ENCODE measurements at places on chromosomes 4 and X. TPM values are rescaled to one million over a fixed set of nuclear protein-coding genes. Genes with fewer than 3 reads are reported as not detected.

The TMPRSS11A gene
- not detected for total RNA-seq

The ANXA10 gene
- total RNA-seq = 26.9 TPM

The RASL11B gene
- total RNA-seq = 0.19 TPM

The SPATA18 gene
- total RNA-seq = 0.28 TPM

The NDNF gene
- 0.05 TPM for total RNA-seq

The RGN gene
- 27.8 TPM for total RNA-seq

DNA sequence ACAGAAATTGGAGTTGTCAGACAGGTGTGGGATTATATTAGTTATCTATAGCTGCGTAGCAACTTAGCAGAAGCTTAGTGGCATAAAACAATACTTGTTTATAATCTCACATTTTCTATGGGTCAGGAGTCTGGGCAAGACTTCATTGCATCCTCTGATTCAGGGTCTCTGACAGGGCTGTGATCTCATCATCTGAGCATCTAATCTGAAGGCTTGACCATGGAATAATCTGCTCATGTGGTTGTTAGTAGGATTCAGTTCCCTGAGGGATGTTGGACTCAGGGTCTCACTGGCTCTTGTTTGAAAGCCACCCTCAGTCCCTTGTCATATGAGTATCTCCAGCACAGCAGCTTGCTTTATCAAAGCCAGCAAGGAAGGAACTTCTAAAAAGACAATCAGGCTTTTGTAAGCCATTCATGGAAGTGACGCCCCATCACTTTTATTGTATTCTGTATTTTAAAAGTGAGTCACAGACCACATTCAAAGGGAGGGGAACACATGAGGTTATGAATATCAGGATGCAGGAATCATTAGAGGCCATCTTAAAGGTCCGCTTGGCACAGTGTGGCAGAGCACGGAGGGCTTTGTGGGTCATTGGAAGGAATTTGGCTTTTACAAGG, 37.2 kb upstream of the FAM9B start:
- H3K4me3 ChIP-seq = no peak overlapping the region
- H3K4me1 ChIP-seq = no peaks in the 10 kb centered on the region
- no peaks in the 10 kb centered on the region for H3K36me3 ChIP-seq
- H3K27me3 ChIP-seq = no peaks in the 10 kb centered on the region

- no peaks in the 10 kb centered on the region for H3K4me1 ChIP-seq
- H3K27me3 ChIP-seq = no peaks in the 10 kb centered on the region
- no peak overlapping the region for H3K27ac ChIP-seq
- no peak overlapping the region for H3K4me3 ChIP-seq
- H3K36me3 ChIP-seq = no peaks in the 10 kb centered on the region
- DNase-seq = no peak
These were observed 111.7 kb downstream of the LINC00632 start for GRCh38 chrX:140821280-140821679.

- H3K4me1 ChIP-seq = no peaks in the 10 kb centered on the region
- no peak overlapping the region for H3K27ac ChIP-seq
- no peak for DNase-seq
- no peaks in the 10 kb centered on the region for H3K36me3 ChIP-seq
- no peak overlapping the region for H3K4me3 ChIP-seq
- H3K27me3 ChIP-seq = no peaks in the 10 kb centered on the region
These were observed 289.7 kb downstream of the SHOX start for GRCh38 chrX:920234-920799.

GRCh38 chr4:154462081-154462810, 29.4 kb downstream of the DCHS2 start:
- DNase-seq = no peak
- H3K4me3 ChIP-seq = no peak overlapping the region
- no peak overlapping the region for H3K27ac ChIP-seq
- H3K4me1 ChIP-seq = no peaks in the 10 kb centered on the region

DNA sequence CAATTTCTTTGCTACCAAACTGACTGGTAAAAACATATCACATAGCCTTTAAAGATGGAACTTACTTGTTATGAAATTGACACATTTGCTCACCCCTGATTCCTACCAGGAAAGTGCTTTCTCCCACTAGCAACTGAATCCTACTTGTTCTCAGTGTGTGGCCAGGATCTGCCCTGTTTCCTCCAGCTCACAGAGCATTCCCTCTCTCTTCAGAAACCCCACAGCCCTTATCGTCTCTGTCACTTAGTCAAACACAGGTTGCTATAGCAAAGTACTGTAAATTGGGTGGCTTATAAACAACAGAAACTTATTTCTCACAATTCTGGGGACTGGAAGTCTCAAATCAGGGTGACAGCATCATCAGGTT, 265.2 kb upstream of the BOD1L1 start:
- H3K4me1 ChIP-seq = no peaks in the 10 kb centered on the region
- no peak overlapping the region for H3K27ac ChIP-seq
- H3K4me3 ChIP-seq = no peak overlapping the region
- H3K27me3 ChIP-seq = no peaks in the 10 kb centered on the region
- H3K36me3 ChIP-seq = no peaks in the 10 kb centered on the region

DNA sequence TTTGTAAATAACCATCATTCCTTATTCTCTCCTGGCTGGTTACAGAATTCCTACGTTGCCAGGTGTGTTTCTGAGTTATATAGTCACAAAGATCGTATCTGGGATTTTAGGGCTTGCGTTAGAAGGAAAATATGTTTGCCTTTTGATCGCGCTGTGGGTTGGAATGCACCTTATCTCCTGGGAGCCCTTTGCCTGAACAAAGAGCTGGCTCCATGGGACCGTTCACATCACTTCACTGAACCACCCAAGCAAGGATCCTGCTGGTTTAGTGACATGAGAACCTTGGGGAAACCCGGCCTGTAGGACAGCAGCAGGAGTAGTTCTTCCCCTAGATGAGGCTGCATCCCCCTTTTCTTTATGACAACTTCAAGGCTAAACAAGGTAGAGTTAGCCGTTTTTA, 51.6 kb downstream of the RS1 start:
- no peak for DNase-seq
- no peaks in the 10 kb centered on the region for H3K4me1 ChIP-seq
- H3K36me3 ChIP-seq = peaks cover 2% of the 10 kb centered on the region
- no peaks in the 10 kb centered on the region for H3K27me3 ChIP-seq
- no peak overlapping the region for H3K4me3 ChIP-seq
- H3K27ac ChIP-seq = no peak overlapping the region

- DNase-seq = no peak
- H3K36me3 ChIP-seq = no peaks in the 10 kb centered on the region
- no peak overlapping the region for H3K27ac ChIP-seq
- H3K27me3 ChIP-seq = no peaks in the 10 kb centered on the region
- no peaks in the 10 kb centered on the region for H3K4me1 ChIP-seq
These were observed 12.3 kb upstream of the IL21 start for GRCh38 chr4:122633211-122633610.

GRCh38 chrX:75156531-75156945, 455 bp upstream of the ABCB7 start:
- H3K27me3 ChIP-seq = no peaks in the 10 kb centered on the region
- peak overlapping the region; percentile 84 for H3K27ac ChIP-seq
- H3K36me3 ChIP-seq = no peaks in the 10 kb centered on the region
- H3K4me1 ChIP-seq = peaks cover 5% of the 10 kb centered on the region

GRCh38 chrX:25548811-25549210, 533.0 kb upstream of the ARX start:
- DNase-seq = no peak
- no peaks in the 10 kb centered on the region for H3K4me1 ChIP-seq
- peaks cover 2% of the 10 kb centered on the region for H3K27me3 ChIP-seq

DNA sequence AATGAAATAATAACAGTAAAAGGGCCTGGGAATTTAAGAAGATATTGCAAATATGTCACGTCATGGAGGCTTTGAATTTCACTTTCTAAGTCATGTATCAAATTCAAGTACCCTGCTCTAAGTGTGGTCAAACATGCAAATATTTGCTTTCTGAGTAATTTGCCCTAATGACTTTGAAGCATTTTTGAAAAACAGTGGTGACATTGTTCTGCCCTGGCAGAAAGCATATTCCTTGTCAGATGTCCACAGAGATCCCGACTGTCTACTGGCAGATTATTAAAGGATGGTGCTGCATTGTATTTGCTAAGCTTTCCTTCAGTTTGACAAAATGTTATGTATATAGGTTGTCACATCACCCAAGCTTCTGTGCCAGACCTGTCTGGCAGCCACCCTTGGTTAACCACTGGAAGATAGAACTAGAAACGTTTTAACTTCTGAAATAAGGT, 92.5 kb downstream of the ANK2 start:
- peak overlapping the region; percentile 3 for H3K4me3 ChIP-seq
- H3K27ac ChIP-seq = peak overlapping the region; percentile 17
- DNase-seq = no peak
- H3K36me3 ChIP-seq = no peaks in the 10 kb centered on the region

GRCh38 chr4:38696697-38697096, 32.7 kb downstream of the KLF3 start:
- peaks cover 50% of the 10 kb centered on the region for H3K36me3 ChIP-seq
- no peaks in the 10 kb centered on the region for H3K27me3 ChIP-seq
- no peak overlapping the region for H3K27ac ChIP-seq
- no peak for DNase-seq
- no peak overlapping the region for H3K4me3 ChIP-seq

DNA sequence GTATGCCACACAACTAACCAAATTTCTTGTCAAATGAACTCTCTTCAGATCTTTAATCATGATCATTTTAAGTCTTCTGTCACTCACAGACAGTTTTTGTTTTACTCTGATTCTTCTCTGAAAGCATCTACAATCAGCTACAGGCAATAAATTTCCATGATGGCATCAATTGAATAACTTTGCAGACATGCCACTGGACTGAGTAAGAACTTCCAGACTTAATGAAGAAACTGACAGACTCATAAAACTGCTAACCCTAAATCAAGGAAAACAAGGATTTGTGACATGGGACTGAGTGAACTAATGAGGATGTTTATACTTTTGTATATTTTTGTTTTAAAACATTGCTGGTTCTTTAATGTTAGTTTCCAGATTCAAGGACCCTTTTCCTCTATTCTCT, 5.5 kb upstream of the PPP1R2C start:
- H3K4me3 ChIP-seq = no peak overlapping the region
- H3K27ac ChIP-seq = no peak overlapping the region
- H3K27me3 ChIP-seq = no peaks in the 10 kb centered on the region
- H3K36me3 ChIP-seq = no peaks in the 10 kb centered on the region
- no peak for DNase-seq
- no peaks in the 10 kb centered on the region for H3K4me1 ChIP-seq

DNA sequence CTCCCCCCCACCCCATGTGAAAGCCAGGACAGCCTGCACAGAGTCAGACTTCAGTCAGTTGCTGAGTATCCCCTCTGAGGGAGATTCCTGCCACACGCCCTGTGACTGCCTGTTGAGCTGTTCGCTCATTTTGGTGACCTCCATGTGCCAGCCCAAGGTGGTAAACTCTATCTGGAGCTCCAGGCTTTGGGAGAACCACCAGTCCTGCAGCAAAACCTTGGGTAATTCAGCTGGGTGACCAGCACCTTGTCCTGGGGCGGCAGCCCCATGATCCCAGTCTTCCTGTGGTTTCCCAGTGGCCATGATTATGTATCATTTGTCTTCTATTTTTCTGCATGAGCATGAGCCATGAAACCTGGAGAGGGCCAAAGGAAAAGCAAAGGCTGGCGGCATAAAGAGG, 73.4 kb downstream of the NBDY start:
- H3K27ac ChIP-seq = peak overlapping the region; percentile 88
- DNase-seq = no peak
- H3K27me3 ChIP-seq = no peaks in the 10 kb centered on the region
- H3K4me3 ChIP-seq = peak overlapping the region; percentile 97

- H3K4me1 ChIP-seq = no peaks in the 10 kb centered on the region
- H3K36me3 ChIP-seq = no peaks in the 10 kb centered on the region
- no peak for DNase-seq
- no peak overlapping the region for H3K4me3 ChIP-seq
These were observed 57.1 kb upstream of the ADGRG2 start for GRCh38 chrX:19179389-19179788.

- no peaks in the 10 kb centered on the region for H3K36me3 ChIP-seq
- H3K4me3 ChIP-seq = no peak overlapping the region
- H3K27ac ChIP-seq = no peak overlapping the region
These were observed 12.1 kb downstream of the DGKK start for GRCh38 chrX:50458483-50458882.

DNA sequence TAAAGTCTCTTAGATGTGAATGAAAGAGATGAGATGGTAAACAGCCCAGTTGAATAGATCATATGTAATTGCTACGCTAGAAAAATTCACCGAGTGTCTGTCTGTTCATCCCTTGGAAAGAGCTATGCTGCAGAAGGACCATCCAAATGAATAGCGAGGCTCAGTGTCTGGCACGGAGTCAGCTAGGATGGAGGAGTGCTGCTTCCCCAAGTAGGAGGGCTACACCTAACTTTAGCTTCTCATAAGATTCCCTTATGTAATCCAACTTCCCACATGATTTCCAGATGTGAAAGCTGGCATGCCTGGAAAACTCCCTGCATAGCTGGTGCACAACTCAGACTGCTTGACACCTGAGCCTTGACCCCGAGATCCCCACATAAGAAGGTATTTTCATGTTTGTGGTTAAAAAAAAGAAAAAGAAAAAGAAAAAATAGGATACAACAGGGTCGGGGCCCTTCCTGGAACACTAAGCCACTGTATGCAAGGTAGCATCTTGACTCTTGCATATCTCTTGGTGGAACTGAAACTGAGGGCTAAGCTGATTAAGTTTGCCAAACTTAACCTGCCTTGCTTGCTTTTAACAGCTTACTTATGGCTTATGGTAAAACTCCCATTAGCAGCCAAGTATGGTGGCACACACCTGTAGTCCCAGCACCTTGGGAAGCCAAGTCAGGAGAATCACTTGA, 82.3 kb downstream of the FREM3 start:
- H3K4me3 ChIP-seq = no peak overlapping the region
- H3K27me3 ChIP-seq = no peaks in the 10 kb centered on the region
- DNase-seq = no peak
- H3K27ac ChIP-seq = no peak overlapping the region
- H3K36me3 ChIP-seq = no peaks in the 10 kb centered on the region

GRCh38 chrX:16882169-16882568, 12.0 kb upstream of the RBBP7 start:
- no peaks in the 10 kb centered on the region for H3K27me3 ChIP-seq
- H3K4me1 ChIP-seq = peaks cover 3% of the 10 kb centered on the region
- H3K27ac ChIP-seq = no peak overlapping the region
- peak overlapping the region; percentile 46 for H3K4me3 ChIP-seq

GRCh38 chrX:128906753-128907152, 616.5 kb downstream of the SMARCA1 start:
- H3K36me3 ChIP-seq = no peaks in the 10 kb centered on the region
- no peak overlapping the region for H3K27ac ChIP-seq
- DNase-seq = no peak
- H3K4me3 ChIP-seq = no peak overlapping the region

DNA sequence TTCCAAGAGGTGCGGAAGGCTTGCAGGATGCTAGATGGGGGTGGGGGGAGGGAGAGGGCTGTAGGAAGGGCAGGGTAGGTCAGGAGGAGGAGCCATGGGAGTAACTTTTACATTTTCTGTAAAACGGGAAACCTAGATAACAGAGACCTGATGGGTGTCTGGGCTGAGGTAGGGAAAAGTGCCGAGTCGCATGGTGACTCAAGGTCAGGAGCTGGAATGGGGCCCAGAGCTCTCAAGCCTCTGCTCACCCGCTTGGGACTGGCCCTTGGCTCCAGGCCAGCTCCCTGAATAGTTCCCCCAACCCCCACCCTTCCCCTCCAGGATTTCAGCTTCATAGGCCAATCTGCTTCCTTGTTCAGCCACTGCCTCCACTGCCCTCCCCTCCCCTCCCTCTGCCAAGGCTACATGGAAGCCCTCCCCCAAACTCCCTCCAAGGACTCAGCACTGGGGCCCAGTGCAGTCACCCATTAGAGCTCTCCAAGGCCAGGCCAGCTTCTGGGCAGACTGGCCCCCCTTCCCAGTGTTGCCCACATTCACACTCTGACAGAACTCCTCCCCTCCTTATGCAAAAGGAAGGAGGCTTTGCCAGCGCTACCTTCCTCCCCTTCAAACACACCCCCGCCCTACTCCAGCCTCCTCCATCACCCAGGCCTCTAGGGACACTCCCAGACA, 43.6 kb downstream of the TSC22D3 start:
- peaks cover 22% of the 10 kb centered on the region for H3K4me1 ChIP-seq
- H3K4me3 ChIP-seq = no peak overlapping the region
- DNase-seq = peak; percentile 40
- no peaks in the 10 kb centered on the region for H3K36me3 ChIP-seq
- peak overlapping the region; percentile 42 for H3K27ac ChIP-seq
